AG20443 (cell line): ENCODE measurements at places on chromosomes 7 and 10.

DNA sequence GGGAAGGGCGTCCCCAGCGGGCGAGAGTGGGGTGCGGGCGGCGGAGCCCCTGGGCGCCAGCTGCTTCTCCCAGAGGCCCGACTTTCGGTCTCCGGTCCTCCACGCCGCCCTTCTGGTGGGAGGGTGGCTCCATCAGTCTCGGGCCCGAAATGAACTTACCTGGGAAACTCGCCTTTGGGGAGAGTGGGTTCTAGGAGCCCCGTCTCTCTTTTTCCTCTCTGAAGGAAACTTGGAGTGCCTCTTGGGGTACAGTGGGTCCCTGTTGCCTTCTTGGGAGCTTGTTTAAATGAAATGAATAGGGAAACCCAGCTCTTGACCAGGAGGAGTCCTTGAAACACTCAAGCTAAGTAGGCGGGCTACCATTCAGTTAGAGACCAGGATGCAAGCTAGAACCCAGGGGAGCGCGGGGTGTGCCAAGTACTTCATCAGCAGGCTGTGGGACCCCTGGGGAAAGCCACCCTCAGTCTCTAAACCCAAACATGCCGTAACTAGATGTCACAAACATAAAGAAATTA is 1.3 kb downstream of the SLC26A4 start:
- DNase-seq, result no peak

- peak; percentile 87 for DNase-seq
These were observed 67.9 kb upstream of the PDZD8 start for GRCh38 chr10:117442944-117443685.

- no peak for DNase-seq
These were observed 20.3 kb downstream of the ZNF277 start for GRCh38 chr7:112226701-112227276.

DNA sequence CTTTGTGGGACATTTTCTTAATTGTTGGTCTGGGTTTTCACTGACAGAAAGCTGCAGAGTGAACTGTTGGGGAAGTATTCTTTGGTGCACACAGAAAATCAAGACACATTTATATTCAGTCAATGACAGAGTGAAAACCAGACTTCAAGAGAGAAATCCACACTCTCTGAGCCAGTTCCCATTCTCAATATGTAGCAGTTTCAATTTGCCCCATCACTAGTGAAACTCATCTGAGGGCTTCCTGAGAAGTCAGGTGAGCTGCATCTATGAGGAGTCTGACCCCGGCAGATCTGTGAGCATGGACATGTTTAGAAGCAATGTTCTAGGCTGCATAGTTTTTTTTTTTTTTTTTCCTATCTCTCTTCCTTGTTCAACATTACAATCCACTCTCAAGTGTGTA is 163.7 kb upstream of the AHR start:
- DNase-seq, result no peak

DNA sequence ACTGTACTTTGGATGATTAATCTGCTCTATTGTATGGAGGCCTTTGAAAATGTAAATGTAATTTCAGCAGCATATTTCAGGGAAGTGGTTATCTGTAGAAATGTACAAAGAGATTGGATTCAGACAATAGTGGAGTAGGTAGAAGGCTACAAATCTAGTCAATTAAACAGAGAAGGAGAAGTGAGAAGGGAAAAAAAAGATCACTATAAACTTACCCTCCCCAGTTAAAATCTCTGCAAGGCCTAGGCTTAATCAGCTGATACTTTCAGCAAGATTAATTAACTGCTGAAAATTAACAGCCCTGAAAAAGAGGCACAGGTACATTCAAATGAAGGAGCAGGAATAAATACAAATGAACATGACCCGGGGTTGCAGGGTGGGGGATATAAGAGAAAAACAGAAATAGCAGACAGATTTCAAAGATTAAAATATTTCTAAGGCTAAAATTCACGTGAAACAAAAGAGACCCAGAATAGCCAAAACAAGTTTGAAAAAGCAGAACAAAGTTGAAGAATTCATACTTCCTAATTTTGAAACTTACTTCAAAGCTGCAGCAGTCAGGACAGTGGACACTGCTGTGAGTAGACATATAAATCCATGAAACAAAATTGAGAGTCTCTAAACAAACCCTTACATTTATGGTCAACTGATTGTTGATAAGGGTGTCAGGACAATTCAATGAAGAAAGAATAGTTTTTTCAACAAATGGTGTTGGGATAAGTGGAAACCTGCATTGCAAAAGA is 96.0 kb downstream of the NRCAM start:
- DNase-seq, result no peak

DNA sequence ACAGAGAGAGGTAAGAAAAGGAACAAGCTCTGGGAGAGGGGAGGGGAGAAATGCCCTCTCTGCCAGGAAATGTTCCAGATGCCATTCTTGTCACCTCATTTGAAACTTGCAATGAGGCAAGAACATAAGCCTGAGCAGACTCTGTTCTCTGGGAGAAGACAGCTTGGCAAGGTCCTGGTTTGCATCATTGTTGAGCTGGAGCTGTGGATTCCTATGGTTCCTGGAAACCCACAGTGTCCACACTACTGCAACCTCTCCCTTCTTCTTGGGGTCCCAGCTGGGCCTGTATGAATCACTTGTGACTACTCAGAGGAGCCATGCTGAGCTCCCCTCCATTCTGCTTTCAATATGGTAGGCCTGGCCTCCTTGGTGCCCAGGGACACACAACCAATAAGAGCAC is 60.8 kb upstream of the HECTD2 start:
- peak; percentile 86 for DNase-seq
